ENCODE measurements at places on chromosomes 1 and 21. TPM values are rescaled to one million over a fixed set of nuclear protein-coding genes. Genes with fewer than 3 reads are reported as not detected.

Gene COL8A2
- 5.3 TPM for total RNA-seq

- no peak for DNase-seq
Measured at GRCh38 chr1:154497026-154497806, 4.8 kb upstream of the TDRD10 start.

Gene DNASE2B
- total RNA-seq: not detected

DNA sequence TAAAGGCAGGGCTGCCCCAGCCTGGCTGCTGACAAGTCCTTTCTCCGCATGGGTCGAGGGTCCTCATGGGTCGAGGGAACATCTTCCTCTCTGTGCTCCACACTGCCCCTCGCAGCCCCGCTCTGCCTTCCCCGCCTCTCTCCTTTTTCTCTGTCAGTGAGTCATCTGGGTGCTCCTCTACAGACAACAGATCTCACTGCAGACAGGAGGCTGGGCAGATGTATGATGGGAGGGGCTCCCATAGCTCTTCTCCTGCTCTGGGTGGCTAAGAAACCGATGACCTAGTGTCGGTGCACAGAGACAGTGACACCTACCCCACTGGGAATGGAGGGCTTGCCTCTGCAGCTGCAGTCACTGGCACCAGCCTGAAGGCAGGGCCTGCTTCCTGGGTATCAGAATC, 5.5 kb downstream of the KCNA10 start:
- DNase-seq: no peak

DNA sequence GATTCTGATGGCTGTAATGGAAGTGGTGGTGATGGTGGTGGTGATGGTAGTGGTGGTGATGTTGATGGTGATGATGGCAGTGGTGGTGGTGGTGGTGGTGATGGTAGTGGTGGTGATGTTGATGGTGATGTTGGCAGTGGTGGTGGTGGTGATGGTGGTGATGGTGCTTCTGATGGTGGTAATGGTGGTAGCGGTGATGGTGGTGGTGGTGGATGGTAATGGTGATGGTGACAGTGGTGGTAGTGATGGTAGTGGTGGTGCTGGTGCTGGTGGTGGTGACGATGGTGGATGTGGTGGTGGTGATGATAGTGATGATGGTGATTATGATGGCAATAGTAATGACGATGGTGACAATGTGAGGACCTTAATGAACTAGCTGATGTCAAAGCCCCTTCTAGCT, 35.6 kb upstream of the LRRC3 start:
- peak; percentile 18 for DNase-seq

DNA sequence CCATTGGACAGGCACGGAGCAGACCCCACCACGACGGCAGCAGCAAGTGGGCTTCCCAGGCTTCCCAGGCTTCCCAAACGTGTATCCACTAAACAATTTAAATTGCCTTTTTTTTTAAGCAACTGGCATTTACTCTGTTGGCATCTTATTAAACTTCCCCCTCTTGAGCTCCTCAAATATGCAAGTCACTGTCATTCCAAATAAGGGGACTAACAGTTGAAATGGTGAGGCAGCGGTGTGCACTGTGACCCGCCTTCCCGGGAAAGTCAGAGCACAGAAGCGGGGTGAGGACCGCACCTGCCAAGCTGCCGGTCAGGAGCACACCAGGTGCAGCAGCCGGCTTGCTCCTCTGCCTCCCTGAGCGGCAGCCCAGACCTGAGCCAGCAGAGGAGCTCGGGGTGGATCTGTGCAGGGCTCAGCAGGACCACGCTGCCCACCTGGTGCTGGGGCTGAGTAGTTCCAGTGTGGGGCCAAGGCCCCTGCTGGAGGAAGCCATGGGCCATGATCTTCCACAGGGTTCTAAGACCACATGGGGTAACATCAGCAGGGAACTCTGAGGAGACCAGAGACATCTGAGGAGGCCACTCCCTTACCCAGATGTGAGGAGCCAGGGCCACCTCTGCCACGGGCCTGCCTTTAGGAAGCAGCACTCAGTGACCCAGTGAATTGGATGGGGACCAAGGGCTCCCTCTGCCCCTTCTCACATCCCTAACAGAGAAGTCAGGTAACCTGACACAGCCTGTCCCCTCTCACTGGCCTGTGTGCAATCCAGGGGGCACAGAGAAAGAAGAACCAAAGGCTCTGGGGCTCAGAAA, 245.4 kb downstream of the NPHP4 start:
- DNase-seq: no peak

Gene SASS6
- total RNA-seq: 3.8 TPM

Gene RHCE
- total RNA-seq: 0.56 TPM

DNA sequence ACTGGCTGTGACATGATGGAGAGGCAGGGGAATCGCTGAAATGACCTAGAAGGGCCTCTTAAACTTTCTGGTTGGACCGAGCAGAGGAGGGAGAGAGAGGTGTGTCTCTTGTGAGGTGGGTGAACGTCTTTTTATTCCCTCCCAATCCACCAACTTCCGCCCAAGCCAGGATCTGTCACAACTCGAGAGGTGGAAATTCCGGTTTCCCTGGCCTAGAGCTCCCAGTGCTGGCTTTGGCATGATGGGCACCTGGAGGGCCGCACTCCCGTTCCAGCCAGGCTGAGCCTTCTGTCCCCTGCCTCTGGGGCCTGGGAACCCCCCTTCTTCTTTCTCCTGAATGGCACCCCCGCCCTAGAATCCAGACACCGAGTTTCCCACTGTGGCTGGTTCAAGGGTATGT, at the start of gene SEMA4A:
Gene SEMA4A, plus strand, starts transcription at position 224 of the 400 bp plus-strand sequence. CDS start 994 bp downstream, outside the sequence.
- DNase-seq: no peak
